ENCODE measurements at places on chromosomes 3 and 15.
A peak's percentile ranks its signal among the peaks of the same experiment; 100 is the strongest.

DNA sequence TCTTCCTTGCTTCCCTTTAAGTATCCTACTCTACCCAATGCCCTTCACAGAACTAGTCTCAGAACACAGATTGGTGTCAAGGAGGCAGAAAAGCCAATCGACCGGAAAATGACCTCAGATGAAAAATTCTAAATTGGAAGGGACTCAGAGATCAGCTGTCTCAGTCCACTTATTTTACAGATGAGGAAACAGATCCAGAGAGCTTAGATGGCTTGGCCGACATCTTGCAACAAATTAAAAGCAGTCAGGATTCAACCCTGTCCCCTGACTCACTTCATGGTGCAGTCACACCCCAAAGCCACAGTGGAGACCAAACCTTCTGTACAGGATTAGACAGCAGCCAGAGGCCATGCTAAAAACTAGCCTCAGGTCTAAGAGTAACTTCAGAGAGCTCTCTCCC lies 169.3 kb upstream of the BHLHE40 start:
- H3K36me3 ChIP-seq: peaks cover 65% of the 10 kb centered on the region
- no peak for DNase-seq
- H3K27me3 ChIP-seq: no peaks in the 10 kb centered on the region
- H3K4me1 ChIP-seq: peaks cover 13% of the 10 kb centered on the region

- H3K4me1 ChIP-seq: no peaks in the 10 kb centered on the region
- no peaks in the 10 kb centered on the region for H3K27me3 ChIP-seq
- DNase-seq: no peak
- no peaks in the 10 kb centered on the region for H3K36me3 ChIP-seq
- H3K4me3 ChIP-seq: no peak overlapping the region
These were observed 42.5 kb downstream of the IL16 start for GRCh38 chr15:81239190-81239589.

GRCh38 chr15:69510556-69510955 lies 57.9 kb downstream of the RPLP1 start:
- no peak overlapping the region for H3K4me3 ChIP-seq
- peaks cover 34% of the 10 kb centered on the region for H3K27me3 ChIP-seq
- H3K4me1 ChIP-seq: no peaks in the 10 kb centered on the region
- DNase-seq: no peak

DNA sequence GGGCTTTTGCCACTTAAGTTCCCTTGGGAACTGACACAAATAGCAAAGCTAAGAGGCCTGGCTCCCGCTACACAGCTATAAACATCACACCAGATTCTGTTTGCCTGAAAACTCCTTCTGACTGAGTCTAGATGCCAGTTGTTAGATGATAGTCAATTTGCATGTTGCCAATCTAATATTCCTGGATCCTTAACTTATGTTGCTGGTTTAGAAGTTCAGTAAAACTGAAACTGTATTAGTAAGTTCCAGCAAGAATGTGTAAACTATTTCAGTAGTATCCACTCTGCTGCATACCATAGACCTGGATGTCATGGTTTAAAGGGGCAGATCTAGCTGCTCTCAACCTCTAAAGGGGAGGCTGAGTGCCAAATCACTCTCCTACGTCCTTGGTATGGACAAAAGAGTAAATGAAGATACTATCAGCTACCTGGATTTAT lies 27.1 kb upstream of the LACTB start:
- H3K27ac ChIP-seq: no peak overlapping the region
- DNase-seq: no peak
- H3K4me1 ChIP-seq: peaks cover 4% of the 10 kb centered on the region
- H3K27me3 ChIP-seq: peaks cover 14% of the 10 kb centered on the region

- no peak overlapping the region for H3K4me3 ChIP-seq
- peaks cover 10% of the 10 kb centered on the region for H3K27me3 ChIP-seq
These were observed 63.7 kb downstream of the SLC7A14 start for GRCh38 chr3:170522201-170522600.

- peaks cover 4% of the 10 kb centered on the region for H3K36me3 ChIP-seq
- no peak overlapping the region for H3K4me3 ChIP-seq
- peaks cover 3% of the 10 kb centered on the region for H3K27me3 ChIP-seq
- DNase-seq: no peak
- no peaks in the 10 kb centered on the region for H3K4me1 ChIP-seq
- H3K27ac ChIP-seq: no peak overlapping the region
These were observed 9.7 kb upstream of the SLC28A2 start for GRCh38 chr15:45242289-45242688.

DNA sequence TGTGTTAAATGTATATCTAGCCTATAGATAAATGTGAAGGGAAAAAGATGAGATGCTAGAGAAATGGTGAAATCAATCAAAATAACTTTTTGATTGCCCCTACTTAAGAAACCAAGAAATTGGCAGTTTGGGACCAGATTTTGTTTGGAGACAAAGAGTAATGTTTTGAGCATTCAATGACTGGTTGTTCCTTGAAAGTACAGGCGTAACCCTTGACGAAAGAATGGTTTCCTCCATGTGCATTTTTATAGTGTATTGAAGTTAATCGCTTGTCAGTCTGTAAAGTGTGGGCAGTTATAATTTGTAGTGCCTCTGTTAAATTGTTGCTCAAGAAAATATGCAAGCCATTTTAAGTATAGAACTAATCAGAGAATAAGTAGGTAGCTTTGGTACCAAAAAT lies 1.2 kb downstream of the KIF23 start:
- H3K36me3 ChIP-seq: peaks cover 27% of the 10 kb centered on the region
- peak overlapping the region; percentile 86 for H3K4me3 ChIP-seq
- H3K4me1 ChIP-seq: peaks cover 41% of the 10 kb centered on the region
- no peak for DNase-seq

GRCh38 chr15:56978898-56979662 lies 60.6 kb downstream of the TCF12 start:
- no peak overlapping the region for H3K4me3 ChIP-seq
- no peak for DNase-seq
- H3K27ac ChIP-seq: no peak overlapping the region
- peaks cover 12% of the 10 kb centered on the region for H3K4me1 ChIP-seq
- no peaks in the 10 kb centered on the region for H3K27me3 ChIP-seq

GRCh38 chr3:95710684-95711083 lies 1103.7 kb upstream of the EPHA6 start:
- no peaks in the 10 kb centered on the region for H3K4me1 ChIP-seq
- H3K36me3 ChIP-seq: no peaks in the 10 kb centered on the region
- no peak overlapping the region for H3K27ac ChIP-seq
- no peak for DNase-seq
- H3K4me3 ChIP-seq: no peak overlapping the region

GRCh38 chr3:28850186-28850585 lies 430.7 kb upstream of the RBMS3 start:
- no peaks in the 10 kb centered on the region for H3K36me3 ChIP-seq
- H3K4me3 ChIP-seq: no peak overlapping the region
- no peaks in the 10 kb centered on the region for H3K4me1 ChIP-seq
- DNase-seq: no peak
- H3K27me3 ChIP-seq: no peaks in the 10 kb centered on the region

GRCh38 chr3:62965311-62965710 lies 90.1 kb upstream of the CADPS start:
- no peaks in the 10 kb centered on the region for H3K27me3 ChIP-seq
- no peak overlapping the region for H3K27ac ChIP-seq
- H3K36me3 ChIP-seq: no peaks in the 10 kb centered on the region
- no peaks in the 10 kb centered on the region for H3K4me1 ChIP-seq
- no peak for DNase-seq

DNA sequence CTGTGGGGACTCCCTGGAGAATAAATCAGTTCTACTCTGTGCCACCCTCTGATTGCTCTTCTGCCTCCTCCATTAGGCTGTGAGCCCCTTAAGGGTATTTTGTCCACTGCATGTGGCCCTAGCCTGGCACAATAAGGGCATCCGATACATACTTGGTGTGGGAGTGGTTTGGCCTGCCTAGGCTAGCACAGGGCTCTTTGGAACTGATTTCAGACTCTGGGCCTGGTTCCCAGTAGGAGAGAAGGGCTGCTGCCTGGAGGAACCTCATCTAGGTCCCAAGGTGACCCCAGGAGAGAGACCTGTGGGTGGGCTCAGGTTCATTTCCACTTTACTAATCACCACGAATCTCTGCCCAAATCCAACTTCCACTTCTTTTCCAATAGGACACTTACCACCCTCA lies 5.3 kb upstream of the CTDSPL start:
- H3K27me3 ChIP-seq: peaks cover 36% of the 10 kb centered on the region
- no peaks in the 10 kb centered on the region for H3K36me3 ChIP-seq
- peaks cover 12% of the 10 kb centered on the region for H3K4me1 ChIP-seq
- no peak overlapping the region for H3K27ac ChIP-seq
- no peak for DNase-seq

- no peaks in the 10 kb centered on the region for H3K27me3 ChIP-seq
- H3K36me3 ChIP-seq: no peaks in the 10 kb centered on the region
- H3K27ac ChIP-seq: no peak overlapping the region
- no peak for DNase-seq
- H3K4me3 ChIP-seq: no peak overlapping the region
- H3K4me1 ChIP-seq: no peaks in the 10 kb centered on the region
These were observed 712.1 kb upstream of the ARRDC4 start for GRCh38 chr15:97248376-97248775.

DNA sequence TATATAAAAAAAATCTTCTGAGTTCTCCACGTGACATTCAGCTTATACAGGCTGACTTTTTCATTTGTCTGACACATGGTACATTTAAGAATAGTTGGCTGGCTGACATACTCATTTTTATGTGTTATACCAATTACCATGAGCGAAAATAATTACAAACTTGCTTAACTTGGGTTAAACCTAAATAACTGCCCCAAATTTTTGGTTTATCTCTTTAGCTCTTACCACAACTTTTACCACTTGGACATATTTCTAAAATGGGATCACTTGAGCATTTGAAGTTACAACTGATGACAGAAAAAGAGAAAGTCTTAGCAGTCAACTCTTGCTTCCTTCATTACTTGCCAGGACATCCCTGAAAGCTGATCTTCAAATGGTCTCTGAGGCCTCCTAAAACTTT lies 618.1 kb downstream of the RBMS3 start:
- no peak overlapping the region for H3K27ac ChIP-seq
- H3K27me3 ChIP-seq: no peaks in the 10 kb centered on the region
- no peaks in the 10 kb centered on the region for H3K4me1 ChIP-seq
- no peak overlapping the region for H3K4me3 ChIP-seq

- no peak overlapping the region for H3K4me3 ChIP-seq
- H3K27ac ChIP-seq: no peak overlapping the region
- H3K4me1 ChIP-seq: peaks cover 19% of the 10 kb centered on the region
- H3K27me3 ChIP-seq: peaks cover 25% of the 10 kb centered on the region
- DNase-seq: no peak
These were observed 49.9 kb upstream of the ATP2B2 start for GRCh38 chr3:10555263-10555662.

- no peaks in the 10 kb centered on the region for H3K36me3 ChIP-seq
- H3K4me3 ChIP-seq: no peak overlapping the region
- peaks cover 30% of the 10 kb centered on the region for H3K27me3 ChIP-seq
- H3K27ac ChIP-seq: no peak overlapping the region
- H3K4me1 ChIP-seq: no peaks in the 10 kb centered on the region
These were observed 24.8 kb downstream of the CACNA1D start for GRCh38 chr3:53519065-53519709.

GRCh38 chr15:101406036-101406435 lies 83.5 kb downstream of the PCSK6 start:
- no peak overlapping the region for H3K4me3 ChIP-seq
- H3K27me3 ChIP-seq: peaks cover 8% of the 10 kb centered on the region
- H3K4me1 ChIP-seq: no peaks in the 10 kb centered on the region
- DNase-seq: no peak
- H3K27ac ChIP-seq: no peak overlapping the region

GRCh38 chr15:55714064-55714463 lies 28.9 kb downstream of the PRTG start:
- no peaks in the 10 kb centered on the region for H3K4me1 ChIP-seq
- H3K27me3 ChIP-seq: peaks cover 20% of the 10 kb centered on the region
- no peaks in the 10 kb centered on the region for H3K36me3 ChIP-seq
- H3K27ac ChIP-seq: no peak overlapping the region

DNA sequence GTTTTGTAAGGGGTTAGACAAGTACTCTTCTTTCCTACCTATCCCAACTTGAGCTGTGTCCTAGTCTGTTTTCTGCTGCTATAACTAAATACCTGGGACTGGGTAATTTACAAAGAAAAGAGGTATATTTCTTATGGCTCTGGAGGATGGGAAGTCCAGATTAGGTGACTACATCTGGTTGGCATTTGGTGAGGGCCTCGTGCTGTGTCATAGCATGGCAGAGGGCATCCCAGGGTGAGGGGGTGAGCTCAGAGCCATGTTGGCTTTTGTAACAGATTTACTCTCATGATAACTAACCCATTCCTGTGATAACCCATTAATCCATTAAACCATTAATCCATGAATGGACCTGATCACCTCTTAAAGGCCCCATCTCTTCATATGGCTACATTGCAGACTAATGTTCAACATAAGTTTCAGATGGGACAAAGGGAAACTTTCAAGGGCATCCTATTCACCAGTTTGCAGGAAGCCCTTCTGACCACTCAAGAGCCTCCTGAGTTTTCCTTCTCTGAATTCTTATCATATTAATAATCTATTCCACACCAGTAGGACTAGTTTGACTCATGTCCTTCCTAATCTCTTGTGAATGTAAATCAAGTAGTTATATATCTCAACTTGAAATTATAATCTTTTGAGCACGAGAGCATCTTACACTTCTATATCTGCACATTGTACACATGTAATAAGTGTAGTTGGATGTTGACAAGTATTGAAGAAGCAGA lies 185.7 kb upstream of the ZPLD1 start:
- H3K4me3 ChIP-seq: no peak overlapping the region
- no peaks in the 10 kb centered on the region for H3K4me1 ChIP-seq
- no peak overlapping the region for H3K27ac ChIP-seq
- H3K27me3 ChIP-seq: peaks cover 5% of the 10 kb centered on the region

DNA sequence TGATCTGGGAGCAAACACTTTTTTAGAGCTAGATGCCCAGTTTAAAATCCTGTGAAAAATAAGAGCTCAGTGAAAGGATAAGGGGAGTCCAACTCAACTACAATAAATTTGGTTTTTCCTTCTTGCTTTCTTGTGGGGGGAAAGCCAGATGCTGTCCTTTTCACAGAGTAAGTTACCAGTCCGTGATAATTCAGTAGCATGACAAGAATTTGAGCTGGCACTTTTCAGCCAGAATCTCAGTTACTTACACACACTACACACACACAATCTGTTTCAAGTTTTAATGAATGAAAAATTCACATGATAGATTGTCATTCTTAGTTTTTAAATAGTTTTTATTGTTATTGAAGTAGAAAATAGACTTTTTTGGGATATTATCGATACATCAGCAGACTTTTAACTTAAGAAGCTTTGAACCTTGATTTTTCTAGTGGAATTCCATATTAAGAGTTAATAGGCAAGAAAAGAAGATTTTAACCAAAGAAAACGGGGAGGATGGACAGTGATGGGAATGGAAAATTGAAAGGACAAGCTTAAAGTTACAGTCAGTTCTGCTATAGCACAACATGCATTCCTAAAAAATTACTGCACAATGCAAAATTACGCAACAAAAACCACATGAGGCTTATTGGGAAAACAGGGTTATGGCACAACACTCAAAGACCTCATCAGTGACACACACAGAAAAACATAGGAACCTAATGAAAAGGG lies 47.0 kb downstream of the PSMD6 start:
- no peak for DNase-seq
- no peaks in the 10 kb centered on the region for H3K27me3 ChIP-seq
- peaks cover 63% of the 10 kb centered on the region for H3K36me3 ChIP-seq
- H3K4me3 ChIP-seq: no peak overlapping the region
- peak overlapping the region; percentile 34 for H3K27ac ChIP-seq
